ENCODE measurements at places on chromosomes 7 and 10.

DNA sequence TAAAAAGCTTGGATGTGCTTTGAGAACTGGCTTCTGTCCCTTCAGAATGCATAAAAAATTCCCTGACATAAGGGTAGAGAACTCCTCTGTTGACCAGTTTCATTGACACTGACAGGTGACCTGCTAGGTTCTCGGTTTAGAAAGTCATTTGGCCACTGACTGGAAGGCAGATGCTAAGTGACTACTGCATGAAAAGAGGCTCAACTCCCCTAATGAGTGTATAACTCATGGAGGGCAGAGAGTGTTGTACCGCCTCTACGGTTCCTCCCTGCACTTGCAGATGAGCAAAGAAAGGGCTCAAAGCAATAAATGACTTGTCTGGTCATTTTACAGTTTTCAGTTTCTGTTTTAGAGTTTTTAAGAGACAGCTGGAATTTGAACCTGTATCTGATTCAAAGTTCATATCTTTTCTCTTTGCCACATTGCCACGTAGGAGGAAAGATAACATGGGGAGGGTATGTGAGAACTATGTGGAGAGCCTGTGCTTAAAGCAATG lies 2.9 kb upstream of the FGL2 start:
- no peak for DNase-seq

DNA sequence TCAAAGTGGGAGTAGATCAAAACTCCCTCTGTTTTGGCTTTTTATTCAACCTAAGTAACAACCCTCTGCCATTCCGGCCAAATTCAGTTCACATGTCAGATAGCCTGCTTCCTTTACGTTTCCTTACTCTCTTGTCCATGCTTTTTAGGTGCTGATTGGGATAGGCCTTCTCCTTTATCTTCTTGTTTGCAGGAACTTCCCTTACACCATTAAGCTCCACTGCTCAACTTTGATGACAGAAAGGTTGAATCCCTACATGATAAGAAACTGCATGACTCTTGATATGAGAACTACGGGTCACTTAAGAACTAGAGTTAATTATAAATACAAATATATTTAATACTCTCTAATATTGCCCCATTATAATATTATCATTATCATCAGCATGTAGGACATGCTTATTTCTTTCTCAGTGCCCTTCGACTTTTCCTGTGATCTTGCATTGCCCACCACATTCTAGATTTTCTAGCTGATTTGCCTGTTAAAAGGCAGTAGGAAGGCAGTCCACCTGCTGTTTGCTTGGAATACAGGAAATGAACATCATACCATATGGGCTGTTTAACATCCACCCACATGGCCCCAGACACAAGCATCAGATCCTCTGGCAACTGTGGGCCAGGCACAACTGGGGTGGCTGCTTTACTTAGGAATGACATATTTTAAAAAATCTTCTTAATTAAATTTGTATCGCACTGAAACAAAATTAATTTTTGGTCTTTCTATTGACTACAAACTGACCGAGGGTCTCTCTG lies 59.7 kb upstream of the CCDC6 start:
- no peak for DNase-seq

DNA sequence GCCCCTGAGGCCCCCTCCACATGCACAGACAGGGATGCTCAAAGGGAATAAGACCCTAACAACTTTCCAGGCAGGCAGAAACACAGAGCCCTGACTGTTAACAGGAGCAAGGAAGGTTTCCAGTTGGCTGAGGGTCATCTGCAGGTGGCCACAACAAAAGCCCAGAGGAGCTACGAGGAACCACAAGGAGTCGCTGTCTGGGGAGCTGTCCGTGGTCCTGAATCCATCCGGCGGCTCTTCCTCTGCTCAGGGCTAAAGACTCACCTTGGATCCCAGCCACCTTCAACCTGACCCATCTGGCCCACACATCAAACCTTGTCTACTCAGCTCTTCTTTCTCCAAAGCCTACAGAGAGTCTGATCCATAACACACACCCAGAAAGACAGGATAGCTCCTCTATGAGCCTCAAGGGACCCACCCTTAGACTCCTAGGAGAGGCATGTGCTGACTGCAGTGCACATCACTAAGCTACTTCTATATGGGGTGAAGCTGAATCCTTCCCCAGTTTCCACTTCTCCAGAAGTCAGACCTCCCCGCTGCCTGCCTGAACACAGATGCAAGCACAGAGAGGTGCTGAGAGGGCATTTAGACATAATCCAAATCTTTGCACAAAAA lies 104.0 kb downstream of the SLIT1 start:
- peak; percentile 21 for DNase-seq

DNA sequence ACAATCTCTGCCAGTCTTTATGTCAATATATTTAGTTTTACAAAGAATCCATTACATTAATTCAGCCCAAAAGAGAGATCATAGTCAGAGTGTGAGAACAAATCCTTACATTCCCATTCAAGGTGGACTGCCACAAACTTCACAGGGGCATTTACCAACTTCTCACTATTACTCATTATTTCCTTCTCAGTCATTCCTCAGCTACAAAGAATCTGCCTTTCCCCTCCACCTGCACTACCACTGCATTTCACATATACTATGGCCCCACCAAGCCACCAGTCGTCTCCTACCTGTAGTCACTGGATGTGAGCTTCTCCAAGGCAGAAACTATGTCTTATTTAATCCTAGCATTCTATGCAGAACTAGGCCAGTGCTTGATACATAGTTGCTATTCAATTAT lies 94.3 kb downstream of the USP6NL start:
- no peak for DNase-seq

DNA sequence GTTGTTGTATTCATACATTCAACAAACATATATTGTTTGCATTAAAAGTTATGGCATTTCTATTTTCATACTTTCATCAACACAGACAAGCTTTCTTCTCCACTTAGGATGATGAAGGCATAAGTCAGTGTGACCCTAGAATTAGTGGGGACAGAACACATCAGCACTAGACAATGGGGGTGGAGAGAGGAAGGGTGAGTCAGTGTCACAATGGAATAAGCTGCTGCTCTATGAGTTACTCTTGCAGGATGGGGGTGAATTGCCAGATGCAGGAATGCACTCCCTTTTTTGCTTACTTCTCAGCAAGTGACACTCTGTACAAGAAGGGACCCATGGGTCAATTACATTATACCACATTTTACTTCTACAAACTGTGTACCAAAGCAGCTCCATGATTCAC lies 74.0 kb downstream of the DGKI start:
- no peak for DNase-seq
